ENCODE measurements at places on chromosomes 4 and X.

DNA sequence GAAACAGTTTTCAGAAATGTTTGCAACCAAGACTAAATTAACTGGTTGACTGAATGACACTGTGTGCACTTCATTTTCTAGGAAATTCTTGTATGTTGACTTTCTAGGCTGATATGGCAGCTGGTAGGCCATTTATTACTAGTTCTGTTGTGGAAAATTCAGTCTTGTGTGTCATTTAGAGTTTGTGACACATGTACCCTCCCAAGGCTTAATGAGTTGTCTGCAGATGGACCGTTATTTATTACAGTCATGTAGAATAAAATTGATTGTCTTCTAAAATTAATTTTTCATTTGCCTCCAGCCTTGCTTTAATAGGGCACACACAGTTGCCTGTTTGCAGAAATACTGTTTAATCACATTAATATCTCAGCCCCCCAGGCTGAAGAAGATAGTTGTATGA, 30.7 kb downstream of the DACH2 start:
- no peak for DNase-seq

DNA sequence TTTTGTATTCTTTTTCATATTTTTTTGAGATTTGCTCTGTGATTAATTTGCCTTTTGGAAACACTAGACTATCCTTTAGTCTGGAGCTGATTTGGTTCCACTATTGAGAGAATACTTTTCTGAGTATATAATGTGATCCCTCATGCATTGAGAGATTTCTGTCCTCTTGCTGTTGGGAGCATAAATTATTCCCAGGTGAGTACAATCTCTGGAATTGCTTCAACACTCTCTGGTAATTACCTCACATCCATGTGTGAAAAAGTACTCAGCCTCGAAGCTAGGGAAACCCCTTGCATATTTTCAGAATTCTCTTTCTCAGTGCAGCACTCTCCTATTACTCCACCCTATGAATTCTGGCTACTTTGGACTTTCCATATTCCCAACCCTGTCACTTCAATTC, 550.0 kb downstream of the RAPGEF2 start:
- no peak for DNase-seq

GRCh38 chr4:99853999-99854398, 37.4 kb downstream of the DAPP1 start:
- DNase-seq, result no peak

DNA sequence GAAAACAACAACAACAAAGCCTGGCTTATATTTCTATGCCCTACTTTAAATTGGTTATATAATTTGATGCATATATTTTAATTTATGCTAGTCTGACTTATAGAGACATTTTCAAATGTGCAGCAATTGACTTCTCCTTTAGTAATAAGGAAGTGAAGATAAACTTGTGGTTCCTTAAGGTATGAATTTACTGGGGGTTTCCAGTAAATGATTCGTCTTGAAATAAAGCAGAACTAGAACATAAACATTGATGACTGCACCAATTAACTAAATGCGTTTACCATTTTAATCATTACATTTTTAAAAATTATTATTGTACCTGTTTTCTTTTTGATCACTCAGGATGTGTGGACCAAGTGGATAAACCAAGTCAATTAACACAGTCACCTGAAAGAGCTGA, 99.6 kb upstream of the CCSER1 start:
- DNase-seq, result no peak

- DNase-seq, result no peak
Observed at GRCh38 chr4:4819213-4819606, 40.3 kb upstream of the MSX1 start.

All from fibroblast of skin of right biceps (primary cell).